ENCODE measurements at places on chromosomes 4 and X. TPM values are rescaled to one million over a fixed set of nuclear protein-coding genes. Genes with fewer than 3 reads are reported as not detected.

GRCh38 chr4:109232681-109233080 lies 69.8 kb downstream of the COL25A1 start:
- no peak for DNase-seq

DNA sequence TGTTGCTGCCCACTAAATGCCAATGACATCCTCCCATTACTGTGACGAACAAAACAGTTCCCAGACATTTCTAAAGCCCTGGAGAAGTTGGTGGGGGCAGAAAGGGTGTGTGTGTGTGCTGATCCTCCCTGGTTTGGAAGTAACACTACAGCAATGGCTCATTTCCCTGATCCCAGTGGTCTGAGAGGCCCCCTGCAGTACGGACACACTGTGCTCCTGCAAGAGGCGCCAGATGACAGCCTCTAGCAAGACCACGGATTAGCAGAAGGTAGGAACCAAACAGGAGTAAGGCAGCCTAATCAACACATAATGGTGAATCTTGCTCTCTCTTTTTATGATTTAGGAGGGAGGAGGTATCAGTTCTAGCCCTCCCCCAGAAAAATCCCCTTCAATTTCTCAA lies 49.6 kb downstream of the CHRDL1 start:
- DNase-seq, result no peak

- no peak for DNase-seq
Measured at GRCh38 chr4:172819353-172819752, 349.3 kb upstream of the GALNT7 start.

DNA sequence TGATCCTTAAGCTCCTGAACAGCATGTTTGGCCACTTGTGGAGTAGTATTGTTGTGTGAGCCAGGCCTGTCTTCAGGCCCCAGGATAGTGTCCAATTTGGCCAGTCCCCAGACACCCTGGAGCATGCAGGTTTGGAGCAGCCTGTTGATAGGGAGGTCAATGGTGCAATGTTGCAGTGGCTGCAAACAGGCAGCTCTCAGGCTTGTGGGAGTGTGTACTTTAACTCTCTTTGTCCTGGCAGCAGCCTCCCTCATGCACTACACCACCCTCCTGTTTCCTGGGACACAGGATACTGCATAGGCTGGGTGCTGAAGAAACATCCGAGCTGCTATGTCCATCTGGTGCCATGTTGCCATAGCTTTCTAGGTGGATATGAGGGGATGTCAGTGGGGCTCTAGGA lies 24.0 kb downstream of the TECRL start:
- DNase-seq, result no peak

DNA sequence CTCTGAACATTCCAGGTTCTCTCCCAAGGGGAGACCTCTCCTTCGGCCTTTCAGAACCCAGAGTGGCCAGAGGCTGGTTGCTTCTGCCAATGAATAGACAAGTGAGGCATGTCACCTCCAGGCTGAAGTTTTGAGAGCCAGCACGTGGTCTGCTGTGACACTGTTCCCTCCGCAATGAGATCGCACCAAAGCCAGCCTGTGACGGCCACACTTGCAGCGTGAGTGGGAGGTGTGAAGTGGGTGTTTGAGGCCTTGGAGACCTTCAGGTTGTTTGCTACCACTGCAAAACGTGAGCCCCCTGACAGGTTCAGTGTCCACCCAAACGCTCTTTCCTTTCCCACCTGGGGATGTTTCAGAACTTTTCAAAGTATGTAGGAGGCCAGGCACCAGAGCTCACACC lies 81.0 kb downstream of the WFS1 start:
- DNase-seq, result no peak

DNA sequence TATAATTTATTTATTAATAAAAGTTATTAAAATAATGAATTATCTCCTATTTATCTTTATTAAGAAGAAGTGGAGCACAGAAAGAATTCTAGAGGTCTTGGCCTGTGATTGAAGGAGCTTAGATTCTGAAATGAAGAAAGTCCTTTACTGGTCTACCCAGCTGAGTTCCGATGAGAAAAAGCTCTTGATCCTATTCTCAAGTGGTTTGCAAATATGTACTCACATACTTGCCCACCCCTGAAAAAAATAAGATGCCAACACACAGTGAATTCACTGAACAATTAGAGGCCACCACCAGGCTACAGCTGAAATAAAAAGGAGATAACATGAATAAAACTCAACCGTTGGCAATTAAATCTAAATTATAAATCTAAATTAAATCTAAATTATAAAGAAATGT lies 253.4 kb downstream of the MAPK10 start:
- no peak for DNase-seq

DNA sequence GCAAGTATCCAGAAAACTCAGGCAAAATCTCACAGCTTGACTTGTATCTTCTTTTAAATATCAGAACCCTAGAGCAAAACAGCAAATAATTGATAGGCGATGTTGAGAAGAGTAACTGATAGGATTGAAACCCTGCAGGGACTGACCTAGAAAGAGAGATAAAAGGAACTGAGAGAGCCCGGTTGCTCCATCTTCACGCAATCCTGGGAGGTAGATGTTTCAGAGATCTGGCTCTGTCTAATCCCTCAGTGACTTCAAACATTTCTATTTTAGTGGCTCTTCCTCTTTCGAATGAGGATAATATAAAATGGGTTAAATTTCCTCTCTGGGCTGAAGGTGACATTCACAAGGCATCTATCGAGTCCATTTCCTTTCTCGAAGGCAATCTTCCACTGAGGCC lies 39.3 kb upstream of the RPL34 start:
- no peak for DNase-seq

- DNase-seq, result no peak
Measured at GRCh38 chrX:155333544-155334100, 792 bp downstream of the CLIC2 start.

DNA sequence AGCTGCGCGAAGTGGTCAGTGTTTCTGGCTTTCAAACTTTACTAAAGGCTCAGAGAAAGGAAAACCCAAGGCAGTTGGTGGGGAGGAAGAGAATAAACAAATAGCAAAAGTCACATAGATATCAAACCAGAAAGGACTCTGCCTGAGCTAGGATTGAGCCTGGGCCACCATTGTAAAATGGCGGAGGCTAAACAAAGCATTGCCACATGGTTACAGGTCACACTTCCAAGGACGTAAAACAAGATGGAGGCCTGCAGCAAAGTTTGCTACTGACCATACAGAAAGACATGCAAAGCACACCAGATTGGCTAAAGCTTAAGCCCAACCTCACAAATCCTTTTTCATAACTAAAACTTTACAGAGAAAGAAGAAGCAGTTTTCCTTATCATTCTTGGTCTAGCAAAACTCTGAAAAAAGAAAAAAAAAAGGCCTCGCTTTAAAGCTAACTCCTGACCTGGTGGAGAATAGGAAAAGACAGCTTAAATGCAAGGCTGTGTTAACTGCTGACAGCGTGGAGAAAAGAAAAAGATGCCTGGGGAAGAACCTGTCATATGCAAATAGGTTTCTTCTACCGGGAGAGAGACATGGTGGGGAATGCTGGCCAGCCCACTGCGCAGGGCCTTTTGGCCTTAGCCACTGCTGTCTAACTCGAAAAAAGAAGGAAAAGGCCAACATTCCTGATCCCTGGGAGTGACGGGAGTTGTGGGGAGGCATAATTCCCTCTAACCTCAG lies 81.8 kb upstream of the SMARCA5 start:
- DNase-seq, result no peak

- no peak for DNase-seq
Measured at GRCh38 chr4:48085821-48086589, 48.0 kb downstream of the TXK start.

DNA sequence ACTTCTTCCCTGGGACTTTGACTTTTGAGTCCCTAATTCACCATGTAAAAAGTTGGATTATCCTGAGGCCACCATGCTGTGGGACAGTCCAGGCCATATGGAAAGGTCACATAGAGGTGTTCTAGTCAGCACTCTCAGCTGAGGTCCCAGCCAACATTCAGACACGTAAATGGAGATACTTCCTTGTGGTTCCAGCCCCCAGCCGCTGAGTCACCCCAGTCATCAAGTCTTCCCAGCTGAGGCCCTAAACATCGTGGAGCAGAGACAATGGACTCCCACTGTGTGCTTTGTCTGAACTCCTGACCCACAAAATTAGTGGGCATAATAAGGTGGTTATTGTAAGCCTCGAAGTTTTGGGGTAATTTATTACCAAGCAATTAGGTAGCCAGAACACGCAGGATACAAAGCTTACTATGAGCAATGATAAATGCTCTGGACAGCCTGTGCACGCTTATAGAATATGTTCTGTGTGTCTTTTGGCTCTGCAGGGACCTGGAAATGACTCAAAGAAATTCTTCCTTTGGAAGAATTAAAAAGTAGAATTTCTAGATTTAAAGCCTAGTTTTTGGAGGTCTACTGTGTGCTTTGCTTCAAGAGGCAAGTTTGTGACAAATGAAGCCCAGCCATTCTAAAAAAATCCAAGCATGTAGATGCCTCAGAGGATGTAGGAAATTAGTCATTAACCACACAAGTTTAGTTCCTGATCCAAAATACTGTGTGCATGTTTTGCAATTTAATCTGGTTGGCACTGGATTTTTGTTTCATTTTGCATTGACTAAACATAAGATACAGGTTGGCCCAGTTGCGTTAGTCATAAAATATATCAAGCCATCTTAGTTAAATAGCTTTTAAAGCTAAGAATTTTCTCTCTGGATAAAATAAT lies 33.2 kb upstream of the SLC9A7 start:
- DNase-seq, result no peak

- DNase-seq, result no peak
Measured at GRCh38 chr4:123452616-123453015, 56.0 kb downstream of the SPRY1 start.

DNA sequence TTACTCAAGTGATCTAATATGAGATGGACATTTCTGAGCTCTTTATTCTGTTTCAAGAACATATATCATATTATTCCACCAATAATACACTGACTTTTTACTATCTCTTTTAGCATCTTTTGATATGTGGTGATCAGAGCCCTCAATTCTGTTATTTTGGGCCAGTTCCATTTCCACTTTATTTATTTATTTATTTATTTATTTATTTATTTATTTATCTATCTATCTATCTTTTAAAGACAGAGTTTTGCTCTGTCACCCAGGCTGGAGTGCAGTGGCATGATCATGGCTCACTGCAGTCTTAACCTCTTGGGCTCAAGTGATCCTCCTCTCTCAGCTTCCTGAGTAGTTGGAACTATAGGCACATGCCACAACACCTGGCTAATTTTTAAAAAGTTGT lies 57.4 kb upstream of the GRID2 start:
- DNase-seq, result no peak

DNA sequence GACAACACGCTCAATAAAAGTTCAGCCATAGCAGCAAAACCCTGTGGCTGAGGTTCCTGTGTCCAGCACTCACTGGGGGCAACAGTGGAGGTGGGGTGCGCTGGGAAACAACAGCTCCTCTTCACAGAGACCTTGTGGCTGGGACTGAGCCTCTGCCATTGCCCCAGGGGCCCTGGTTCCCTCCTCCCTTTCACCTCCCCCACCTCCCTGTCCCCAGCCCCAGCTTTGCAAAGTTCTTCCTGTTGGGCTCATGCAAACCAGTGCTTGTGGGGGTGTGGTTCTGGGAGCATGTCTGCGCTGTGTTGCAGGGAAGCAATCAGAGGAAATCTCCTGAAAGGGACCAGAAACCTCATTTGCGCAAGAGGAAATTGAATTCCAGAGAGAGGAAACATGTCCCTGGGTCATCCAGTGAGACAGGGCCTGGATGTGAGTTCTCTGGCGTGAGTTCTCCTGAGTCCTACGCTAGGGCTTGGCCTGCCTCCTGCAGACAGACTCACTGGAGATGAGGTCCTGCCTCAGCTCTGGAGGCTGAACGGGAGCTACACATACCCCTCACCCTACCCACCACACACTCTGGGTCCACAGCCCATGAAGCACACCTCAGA lies 7.4 kb downstream of the FATE1 start:
- no peak for DNase-seq

DNA sequence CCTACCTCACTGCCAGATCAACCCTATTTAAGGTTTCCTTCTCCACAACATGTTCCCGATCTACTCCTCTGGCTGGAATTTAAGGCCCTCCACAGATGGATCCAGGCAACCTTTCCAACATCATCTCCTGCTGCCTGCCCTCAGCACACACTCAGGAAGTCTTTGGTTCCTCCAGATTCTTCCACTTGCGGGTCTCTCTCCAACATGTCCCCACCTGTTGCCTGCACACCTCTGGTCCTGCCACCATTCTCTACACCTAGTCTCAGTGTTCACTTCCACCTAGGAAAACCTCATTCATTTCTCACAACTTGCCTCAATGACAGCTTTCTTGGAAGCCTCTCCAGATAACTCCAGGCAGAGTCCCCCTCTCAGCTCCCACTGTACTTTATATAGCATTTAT lies 80.1 kb downstream of the RTL5 start:
- no peak for DNase-seq

DNA sequence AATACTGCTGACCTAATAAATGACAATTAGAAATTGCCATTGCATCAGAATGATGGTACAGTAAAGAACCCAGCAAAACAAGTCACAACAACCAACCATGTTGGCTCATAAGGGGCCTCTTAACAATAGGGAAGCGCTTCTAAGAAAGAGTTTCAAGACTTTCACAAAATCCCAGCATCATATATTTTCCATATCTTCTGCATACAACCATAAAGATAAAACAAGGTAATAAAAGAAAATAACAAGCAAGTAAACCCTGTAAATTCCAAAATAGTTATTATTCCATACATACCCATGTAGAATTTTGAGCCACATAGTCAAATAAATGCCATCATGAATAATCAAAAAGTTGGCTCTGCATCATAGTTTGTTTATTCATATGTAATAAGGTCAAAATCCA lies 8.2 kb downstream of the SLC10A7 start:
- no peak for DNase-seq

GRCh38 chr4:153222707-153223426 lies 18.6 kb downstream of the TRIM2 start:
- no peak for DNase-seq

GRCh38 chr4:40378619-40379018 lies 43.5 kb downstream of the CHRNA9 start:
- DNase-seq, result no peak

DNA sequence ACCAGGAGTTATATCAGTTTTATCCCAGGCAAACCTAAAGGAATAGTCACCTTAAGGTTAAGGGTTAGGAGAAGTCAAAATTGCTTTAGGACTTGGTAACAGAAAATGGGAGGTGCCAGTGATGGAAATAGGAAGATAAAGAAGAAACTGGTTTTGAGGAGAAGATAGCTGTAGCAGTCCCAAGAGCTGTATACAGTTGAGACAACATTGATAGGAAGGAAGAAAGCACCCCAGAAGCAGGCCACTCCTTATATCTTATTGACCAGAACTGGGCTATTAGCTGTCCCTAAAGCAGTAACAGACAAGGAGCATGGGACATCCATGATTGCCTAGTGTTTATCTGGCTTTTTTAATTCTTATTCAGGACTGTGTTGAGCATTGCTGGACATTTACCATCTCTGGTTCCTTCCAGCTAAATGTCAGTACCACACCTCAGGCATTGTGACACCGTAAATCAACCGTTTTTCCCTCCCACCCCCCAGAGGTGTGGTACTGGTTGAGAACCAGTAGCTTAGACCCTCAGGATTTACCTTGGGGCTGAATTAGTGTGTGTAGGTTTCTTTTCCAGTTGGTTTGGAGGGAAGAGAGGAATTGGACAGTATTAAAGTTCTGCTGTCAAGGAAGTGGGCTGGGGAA lies 2.0 kb upstream of the PGRMC2 start:
- no peak for DNase-seq

Gene DUSP9
- total RNA-seq, result not detected

Gene TLL1
- 8.9 TPM for total RNA-seq

Gene ADAMTS3
- total RNA-seq, result 2.5 TPM

Gene P2RY8
- 3.1 TPM for total RNA-seq

Gene SOWAHD
- not detected for total RNA-seq

Gene APBB2
- total RNA-seq, result 75.9 TPM

Gene GSX2
- not detected for total RNA-seq

Gene NKX6-1
- 115 TPM for total RNA-seq

Gene NUDT10
- 0.83 TPM for total RNA-seq

Gene ADH1A
- total RNA-seq, result 0.99 TPM

Gene FRAS1
- 5.3 TPM for total RNA-seq

Gene GJB1
- total RNA-seq, result not detected

Data from esophagus muscularis mucosa (tissue), 4 donors.